ENCODE measurements at places on chromosomes 5 and 9.

GRCh38 chr9:126490871-126491567, 122.7 kb upstream of the LMX1B start:
- no peak for DNase-seq

DNA sequence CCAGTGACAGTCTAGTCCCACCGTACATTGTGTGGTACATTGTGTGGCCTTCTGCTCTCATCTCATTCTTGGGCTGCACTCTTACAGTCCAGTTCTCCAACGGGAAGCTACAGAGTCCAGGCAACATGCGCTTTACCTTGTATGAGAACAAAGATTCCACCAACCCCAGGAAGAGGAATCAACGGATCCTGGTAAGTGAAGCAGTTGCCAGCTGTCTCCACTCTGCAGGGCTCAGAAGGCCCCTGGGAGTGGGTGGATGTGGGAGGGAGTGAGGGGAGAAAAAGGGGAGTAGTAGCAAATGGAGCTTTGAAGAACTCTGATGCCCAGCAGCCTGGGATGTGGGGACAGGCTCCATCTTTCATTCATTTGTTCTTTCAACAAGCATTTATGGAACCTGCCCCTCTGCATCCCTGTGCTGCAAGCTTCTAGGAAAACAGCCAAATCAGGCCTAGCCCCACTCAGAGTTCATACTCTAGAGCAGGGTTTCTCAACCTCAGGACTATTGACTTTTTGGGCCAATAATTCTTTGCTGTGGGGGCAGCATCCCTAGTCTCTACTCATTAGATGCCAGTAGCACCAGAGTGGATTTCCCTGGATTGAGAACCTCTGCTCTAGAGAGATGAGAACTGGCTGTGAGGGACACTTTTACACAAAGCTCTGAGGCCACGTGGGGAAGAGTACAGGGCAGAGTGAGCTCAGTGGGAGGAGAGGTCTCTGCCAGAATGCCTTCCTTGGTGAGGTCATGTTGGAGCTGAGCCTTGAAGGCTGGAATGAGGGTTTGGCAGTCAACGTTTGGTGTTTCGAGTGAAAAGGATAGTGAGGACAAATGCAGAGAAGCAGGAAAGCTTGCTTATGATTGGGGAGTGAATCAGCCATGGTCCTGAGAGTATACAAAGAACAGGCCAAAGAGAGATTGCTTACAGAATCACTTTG, 1.1 kb downstream of the POLR1E start:
- no peak for DNase-seq

GRCh38 chr5:30659417-30659816, 534.1 kb upstream of the CDH6 start:
- DNase-seq, result no peak

DNA sequence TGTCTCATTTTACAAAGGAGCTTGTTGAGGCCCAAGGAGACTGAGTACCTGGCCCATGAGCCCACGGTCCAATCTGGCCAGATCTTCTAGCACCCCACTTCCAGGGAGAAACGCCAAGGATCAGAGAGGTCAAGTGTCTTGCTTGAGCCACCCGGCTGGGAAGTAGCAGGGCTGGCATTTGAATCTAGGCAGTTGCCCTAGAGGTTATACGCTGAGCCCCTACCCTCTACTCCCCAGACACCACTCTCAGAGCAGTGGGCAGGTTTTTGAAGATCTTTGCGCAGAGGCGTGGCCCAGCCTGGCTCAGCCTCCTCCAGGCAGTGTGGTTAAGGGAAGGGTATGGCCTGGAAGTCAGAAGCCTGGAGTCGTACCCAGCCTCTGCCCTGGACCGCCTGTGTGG, 5.8 kb upstream of the NUP214 start:
- no peak for DNase-seq

GRCh38 chr5:6202968-6203365, 175.4 kb downstream of the MED10 start:
- no peak for DNase-seq

GRCh38 chr5:77852514-77853352, 76.6 kb upstream of the TBCA start:
- DNase-seq, result no peak

DNA sequence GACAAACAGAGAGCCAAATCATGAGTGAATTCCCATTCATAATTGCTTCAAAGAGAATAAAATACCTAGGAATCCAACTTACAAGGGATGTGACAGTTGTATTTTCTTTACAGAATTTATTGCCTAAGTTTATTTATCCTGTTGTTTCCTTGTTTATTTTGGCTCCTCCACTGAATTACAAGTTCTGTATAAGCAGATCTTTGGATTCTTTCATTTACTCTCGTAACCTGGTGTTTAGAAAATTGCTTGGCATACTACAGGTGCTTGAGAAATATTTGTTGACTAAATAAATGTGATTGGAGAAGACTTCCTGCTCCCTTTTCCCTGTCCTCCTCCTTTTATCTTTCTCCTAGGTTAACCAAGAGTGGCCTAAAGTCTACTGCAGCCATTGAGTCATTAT, 455.6 kb downstream of the TMEM38B start:
- DNase-seq, result no peak

- DNase-seq, result peak; percentile 50
Measured at GRCh38 chr5:76542887-76543690, 80.1 kb downstream of the F2RL2 start.

DNA sequence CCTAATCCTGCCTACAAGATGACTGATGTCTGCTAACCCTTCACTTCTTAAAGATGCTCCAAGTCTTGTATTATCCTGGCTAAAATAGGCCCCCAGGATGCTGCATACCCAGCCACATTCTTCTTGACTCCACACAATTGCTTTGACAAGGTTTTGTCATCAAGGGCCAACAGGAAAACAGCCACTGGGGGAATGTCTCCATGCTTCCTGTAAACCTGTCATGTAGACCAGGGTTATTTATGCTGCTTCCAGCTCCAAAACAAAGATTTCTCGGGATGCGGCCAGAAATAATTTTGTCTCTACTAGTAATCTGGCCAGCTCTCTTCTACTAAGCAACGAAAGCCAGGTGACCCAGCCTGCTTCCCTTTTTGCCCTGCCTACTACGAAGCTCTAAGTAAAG, 53.8 kb downstream of the SHB start:
- DNase-seq, result no peak

DNA sequence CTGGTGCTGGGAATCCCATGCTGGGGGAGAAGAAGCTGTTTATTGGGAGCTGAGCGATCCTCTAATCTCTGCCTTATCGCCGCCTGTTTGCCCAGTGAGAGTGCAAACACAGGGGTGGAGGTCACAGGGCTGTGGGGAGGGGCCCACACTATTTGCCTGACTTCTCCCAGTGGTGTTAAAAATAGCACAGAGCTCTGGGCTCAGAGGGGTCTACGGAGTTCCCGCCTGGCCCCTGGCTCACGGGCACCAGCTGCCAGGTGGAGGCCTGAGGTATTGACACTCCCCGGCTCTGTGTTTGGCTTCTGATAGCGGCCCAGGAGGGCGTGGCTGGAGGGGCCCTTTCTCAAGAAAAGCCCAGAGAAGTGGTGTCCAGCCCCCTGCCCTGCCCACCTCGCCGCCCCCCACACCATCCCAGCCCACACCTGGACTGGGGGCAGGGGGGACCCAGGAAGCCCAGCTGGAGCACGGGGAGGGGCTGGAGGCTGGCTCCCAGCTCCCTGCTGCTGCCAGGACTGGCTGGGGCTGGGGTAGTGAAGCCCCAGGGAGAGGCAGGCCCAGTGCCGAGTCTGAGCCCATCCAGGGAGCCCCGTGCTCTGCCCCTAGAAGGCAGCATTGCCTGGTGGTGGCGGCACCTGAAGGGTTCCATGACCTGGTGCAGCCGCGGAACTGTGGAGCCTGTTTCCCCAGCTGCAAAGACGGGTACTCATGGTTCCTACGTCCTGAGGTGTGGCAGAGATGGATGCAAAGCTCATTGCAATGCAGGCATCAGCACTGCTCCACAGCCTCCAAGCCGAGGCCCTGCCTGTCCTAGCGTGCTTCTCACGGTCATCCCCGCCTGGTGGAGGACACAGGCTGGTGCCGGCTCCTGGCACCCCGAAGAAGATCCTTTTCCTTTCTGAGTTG, 35.7 kb upstream of the EGFL7 start:
- DNase-seq, result no peak

DNA sequence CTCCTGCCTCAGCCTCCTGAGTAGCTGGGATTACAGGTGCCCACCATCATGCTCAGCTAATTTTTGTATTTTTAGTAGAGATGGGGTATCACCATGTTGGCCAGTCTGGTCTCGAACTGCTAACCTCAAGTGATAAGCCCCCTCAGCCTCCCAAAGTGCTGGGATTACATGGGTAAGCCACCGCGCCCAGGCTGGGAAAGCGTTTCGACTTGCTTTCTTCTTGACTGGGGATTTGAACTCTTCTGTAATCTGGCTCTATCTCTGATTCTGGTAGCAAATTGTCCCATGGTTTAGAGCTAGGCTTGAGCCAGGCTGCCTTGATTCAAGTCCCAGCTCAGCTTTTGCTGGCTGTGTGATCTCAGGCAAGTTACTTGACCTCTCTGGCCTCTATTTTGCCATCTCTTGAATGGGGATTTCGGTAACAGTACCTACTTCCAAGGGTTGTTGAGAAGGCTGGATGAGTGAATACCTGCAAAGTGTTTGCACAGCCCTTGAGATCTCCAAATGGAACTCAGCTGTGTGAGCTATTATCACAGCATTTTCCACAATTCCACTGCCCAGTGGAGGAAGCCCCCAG, 20.5 kb upstream of the MVB12B start:
- DNase-seq, result no peak

DNA sequence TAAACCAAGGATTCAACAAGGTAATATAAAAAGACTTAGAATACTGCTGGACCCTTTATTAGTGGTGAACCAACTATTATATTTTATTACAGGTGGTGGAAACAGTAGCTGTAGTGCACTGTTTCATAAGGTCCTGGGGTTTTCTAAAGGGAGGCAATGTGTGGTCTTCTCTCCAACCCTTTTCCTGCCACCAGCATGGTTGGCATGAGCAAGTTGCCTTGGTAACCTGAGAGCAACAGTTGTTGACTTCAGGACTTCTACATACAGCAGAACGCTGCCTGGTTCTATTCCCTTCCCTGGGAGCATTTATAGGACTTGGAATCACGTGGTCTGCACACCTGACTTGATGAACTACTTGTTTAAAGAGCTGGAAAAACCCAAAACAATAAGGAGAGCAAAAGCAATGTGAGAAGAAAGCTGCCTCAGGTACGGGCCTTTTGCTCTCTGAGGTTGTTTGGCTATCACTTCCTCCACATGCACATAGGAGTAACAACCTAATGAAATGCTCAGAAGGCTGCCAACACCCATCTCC, 81.1 kb upstream of the RAI14 start:
- no peak for DNase-seq

DNA sequence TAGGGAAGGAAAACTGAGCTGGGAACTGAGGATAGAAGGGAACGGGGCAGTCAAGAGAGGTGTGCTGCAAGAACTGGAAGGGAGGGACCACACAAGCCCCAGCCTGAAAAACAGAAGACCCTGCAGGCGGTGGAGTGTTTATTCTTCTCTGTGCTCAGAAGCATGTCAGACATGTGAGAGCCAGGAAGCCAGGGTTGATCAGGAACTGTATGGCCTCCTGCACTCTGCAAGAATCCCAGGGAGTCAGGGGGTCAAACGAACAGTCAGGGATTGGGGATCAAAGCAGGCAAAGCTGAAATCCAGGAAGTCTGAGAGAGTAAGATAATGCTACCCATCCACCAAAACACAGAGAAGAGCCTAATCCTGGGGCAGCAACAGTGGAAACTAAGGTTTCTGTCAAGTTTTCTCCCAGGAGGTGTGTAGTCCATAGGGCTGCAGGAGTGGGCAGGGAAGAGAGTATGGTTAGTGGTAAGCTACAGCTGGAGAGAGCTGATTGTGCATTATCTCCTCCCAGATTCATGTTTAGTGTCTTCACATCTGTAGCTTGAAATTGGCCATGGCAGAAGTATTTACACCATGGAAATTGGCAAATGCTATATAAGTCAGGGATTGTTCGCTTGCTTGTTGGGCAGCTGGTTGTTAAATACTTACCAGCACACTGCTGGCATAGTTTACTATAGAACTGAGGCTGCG, 115.4 kb upstream of the SLC44A1 start:
- DNase-seq, result no peak

DNA sequence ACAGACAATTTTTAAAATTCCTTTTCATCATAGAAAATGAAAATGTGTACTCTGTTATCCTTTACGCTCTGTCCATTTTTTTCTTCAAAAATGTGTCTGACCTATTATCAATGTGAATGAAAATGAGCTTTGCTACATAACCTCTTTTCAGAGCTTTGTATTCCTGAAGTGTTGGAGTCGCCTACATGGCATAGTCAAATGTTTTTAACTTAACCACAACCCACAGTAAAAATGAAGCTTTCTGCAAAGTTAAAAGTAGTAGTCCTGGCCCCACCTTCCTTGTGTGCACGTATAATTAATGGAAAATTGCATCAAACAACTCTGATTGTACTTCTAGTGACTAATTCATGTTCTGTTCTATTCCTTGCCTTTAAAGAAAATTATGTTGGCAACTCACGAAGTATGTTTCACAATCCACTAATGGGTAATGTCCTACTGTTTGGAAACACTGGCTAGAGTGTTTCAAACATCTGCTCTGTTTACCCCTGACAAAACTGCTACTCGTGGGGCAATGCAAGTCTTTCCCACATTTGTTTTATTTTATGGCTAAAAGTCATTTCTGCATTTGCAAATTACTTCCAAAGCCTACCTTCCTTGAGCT, 18.6 kb upstream of the PSAT1 start:
- no peak for DNase-seq

GRCh38 chr9:34584970-34585369, 4.6 kb downstream of the CNTFR start:
- DNase-seq, result no peak

DNA sequence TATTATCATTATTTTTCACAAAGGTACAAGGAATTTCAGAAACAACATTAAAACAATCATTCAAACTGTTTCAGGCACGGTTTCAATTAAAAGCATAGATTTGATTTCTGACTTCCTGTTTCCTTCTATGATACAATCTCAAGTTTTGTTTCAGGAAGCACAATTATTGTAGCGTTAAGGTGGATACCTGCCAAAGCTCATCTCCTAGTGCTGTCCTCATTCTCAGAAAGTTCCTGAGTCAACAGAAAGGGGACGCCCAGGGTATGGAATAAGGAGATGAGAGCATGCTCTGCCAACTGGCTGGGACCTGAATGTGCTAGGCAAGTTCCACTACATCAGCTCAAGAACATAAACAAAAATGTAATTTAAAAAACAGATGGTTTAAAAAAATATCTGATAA, 2.0 kb upstream of the TRIM14 start:
- no peak for DNase-seq

- no peak for DNase-seq
Measured at GRCh38 chr9:20854444-20854843, 170.4 kb downstream of the FOCAD start.

GRCh38 chr5:96037128-96037527, 75.5 kb upstream of the ELL2 start:
- no peak for DNase-seq

DNA sequence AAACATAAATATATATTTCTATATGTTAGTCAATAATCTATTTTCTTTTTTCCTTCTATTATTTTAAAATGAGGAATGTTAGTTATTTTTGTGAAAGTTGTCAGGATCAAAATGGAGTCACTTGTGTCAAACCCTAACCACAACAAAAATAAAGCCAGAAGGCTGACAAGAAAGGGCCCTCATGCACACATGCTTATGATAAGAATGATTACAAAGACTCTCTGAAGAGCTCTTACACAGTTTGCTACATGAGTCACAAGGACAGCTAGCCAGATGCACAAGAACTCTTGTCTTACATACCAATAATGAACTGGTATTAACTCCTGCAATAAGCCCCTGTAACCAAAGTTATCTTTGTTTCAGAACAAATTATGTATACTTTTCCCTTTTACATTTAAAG, 64.7 kb downstream of the GGTA1 start:
- no peak for DNase-seq

Measured in stimulated activated CD4-positive, alpha-beta T cell treated with anti-CD3 and anti-CD28 coated beads, Interleukin-15, amount 100 ng/mL, for 48 hours (primary cell).